ENCODE measurements at places on chromosomes 7 and 10.

DNA sequence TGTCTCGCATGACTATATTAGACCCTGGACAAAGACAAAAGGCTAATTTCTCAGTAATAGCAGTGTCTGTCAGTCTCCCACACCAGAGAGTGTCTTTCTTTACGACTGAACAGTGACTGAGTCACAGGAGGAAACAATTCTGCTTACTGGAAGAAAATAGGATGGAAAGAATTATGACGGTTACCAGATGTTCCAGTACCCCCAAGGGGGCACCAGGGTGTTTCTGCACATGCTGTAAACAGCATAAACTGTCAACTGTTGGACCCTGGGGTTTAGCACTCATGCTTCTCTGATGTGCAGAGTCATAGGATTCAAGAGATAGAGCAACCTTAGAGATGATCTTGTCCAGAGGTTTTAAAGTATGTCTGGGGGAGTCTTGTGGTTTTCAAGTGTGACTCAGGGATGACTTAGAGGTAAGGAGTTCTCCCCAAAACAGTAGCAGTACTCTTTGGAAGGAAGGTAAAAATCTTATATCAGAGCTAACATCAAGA lies 291.7 kb downstream of the THSD7A start:
- peak; percentile 38 for DNase-seq

DNA sequence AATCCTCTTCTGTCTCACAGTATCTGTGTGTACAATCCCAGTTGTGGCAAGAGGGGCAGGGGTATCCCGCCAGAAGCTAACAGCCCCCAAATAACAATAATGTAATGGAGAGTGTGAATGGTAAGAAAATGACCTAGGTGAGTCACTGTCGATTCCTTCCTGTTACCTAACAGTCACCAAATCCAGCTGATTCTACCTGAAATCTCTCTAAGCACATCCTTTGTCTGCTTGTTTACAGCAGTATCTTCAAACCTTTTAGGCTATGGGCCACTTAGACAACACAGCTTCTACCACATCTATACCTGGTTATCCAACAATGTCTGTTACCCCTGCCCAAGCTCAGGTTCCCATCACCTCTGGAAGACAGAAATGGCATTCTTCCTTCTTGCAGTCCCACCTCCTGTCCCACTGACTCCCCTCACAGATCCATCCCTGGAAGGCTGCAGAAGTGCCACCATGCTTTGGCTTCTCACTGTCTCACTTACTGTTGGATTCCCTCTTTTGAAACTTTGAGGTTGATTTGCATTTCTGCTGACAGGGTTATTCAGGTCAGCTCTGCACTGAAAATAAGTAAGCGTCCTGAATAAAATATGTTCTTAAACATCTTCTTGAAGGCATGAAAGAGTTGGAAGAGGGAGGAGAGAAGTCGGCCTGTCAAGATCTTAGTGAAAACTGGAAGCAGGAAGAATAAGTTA lies 13.1 kb downstream of the PIP4K2A start:
- no peak for DNase-seq

- DNase-seq, result no peak
Measured at GRCh38 chr7:51012569-51013217, 230.0 kb upstream of the GRB10 start.

- DNase-seq, result peak; percentile 88
Measured at GRCh38 chr10:69352569-69353264, 64.0 kb downstream of the TACR2 start.

Measured in fibroblast of skin of scalp (primary cell).